ENCODE measurements at places on chromosomes 6 and 20.
A peak's percentile ranks its signal among the peaks of the same experiment; 100 is the strongest.

- no peak for DNase-seq
These were observed 63.0 kb downstream of the PRR18 start for GRCh38 chr6:166245148-166245547.

DNA sequence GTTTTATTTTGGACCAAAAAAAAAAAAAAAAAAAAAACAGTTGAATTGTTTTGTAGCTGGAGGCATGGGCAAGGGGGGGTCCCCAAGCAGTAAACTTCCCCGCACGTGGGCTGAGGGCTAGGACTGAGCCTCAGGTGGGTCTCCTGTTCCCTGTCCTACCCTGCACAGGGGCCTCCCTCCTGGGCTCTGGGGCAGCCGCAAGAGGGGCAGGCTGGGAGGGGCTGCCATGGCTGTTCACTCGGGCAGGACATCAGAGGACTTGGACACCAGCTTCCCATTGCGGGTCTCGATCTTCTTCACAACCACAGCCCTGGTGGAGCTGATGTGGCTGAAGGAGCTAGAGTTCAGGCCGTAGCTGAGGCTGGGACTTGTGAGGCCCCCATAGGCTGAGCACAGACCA lies 21.1 kb downstream of the SGK1 start:
- DNase-seq, result no peak

DNA sequence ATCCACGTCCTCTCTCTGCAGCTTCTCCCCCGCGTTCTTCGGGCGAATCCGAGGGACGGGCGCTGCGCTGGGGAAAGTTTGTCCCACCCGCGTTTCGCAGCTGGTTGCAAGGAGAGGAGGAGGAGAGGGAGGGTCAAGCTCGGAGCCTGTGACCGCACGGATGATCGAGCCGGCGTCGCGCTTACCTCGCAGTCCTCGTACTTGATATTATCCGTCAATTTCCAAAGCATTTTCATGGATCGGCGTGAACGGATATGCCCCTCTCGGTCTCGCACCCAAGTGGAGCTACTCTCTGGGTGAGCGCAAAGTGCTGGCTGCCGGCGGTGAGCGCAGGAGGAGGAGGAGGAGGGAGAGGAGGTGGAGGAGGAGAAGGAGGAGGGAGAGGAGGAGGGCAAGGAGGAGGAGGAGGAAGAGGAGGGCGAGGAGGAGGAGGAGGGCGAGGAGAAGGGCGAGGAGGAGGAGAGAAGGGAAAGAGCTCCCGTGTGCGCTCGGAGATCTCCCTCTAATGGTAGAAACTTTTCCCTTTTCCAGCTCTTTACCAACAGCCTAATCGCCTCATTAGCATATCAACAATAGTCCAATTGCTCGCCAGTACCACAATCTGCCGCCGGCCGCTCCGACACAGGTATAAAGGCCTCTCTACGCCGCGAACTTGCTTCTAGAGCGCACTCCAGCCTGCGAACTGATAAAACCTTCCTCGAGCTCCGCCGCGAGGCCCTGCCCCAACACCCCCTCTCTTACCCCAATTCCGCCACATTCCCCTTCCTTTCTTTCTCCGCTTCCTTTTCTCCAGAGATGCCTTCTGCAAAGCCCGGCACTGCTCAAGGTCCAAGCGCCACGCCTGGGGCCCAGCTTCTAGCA lies at the start of gene TFAP2A:
TSS of gene TFAP2A (minus strand) at position 319 of the 861 bp plus-strand sequence. CDS start at position 236, 83 bp downstream.
- no peak for DNase-seq

- DNase-seq, result no peak
These were observed 25.3 kb downstream of the MAPK13 start for GRCh38 chr6:36155662-36156061.

- peak; percentile 5 for DNase-seq
These were observed 309.3 kb downstream of the PRL start for GRCh38 chr6:21987501-21987957.

GRCh38 chr6:11215773-11216172 lies 16.7 kb downstream of the NEDD9 start:
- DNase-seq, result no peak

GRCh38 chr20:10443936-10444335 lies 8.8 kb downstream of the SLX4IP start:
- DNase-seq, result no peak

DNA sequence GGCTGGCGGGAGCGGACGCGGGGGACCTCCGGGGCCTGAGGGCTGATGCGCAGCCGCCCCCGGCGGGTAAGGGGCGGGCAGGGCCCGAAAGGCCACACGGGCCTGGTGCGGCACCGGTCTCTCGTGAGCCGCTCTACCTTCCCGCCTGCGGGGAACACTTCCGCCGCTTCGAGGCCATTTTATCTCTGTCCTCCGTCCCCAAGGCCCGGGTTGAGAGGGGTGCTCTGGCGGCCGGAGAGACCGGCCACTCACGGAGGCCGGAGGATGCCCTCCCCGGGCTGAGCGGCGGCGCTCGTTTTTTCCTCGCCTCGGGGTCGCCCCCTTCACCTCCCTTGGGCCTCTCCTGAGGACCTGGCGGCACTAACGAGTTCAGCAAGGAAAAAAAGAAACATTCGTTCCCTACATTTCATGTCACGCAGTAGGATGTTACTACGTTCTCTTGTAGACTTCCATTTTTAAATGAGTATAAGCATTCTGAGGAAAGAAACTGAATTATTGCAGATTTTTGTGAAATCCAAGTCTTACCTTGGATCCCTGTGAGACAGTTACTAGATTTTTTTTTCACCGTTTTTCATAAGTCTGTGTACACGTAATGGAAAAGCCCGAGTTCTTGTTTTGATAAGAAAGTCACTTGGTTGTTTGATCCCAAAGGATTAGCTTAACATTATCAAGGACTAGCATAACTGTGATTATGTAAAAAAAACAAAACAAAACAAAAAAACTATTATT lies 575 bp downstream of the WTAP start:
- peak; percentile 31 for DNase-seq

DNA sequence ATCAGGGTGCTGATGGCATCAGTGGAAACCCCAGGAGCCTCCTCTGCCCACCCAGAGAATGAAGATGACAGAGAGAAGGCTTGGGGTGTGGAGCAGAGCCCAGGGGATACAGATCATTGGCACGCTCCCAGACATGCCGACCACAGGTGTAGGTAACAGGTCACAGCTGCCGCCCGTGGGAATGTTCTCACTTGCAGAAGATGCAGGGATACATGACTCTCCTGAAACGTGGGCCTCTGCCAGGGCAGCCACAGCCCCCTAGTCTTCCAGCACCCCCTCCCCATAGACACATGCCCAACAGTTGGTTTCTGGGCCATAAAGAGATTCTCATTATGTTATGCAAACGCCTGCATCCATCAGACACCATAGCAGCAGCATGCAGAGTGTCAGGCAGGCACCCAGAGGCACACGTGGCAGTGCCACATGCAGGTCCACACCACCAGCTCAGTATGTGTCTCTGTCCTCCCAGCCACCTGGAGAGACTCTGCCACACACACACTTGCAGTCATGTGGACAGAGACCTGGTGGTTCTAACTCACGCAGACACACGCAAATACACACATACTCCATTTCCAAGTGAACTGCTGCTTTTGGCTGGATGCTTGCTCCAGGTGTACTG lies 45.5 kb downstream of the LRFN2 start:
- no peak for DNase-seq

GRCh38 chr6:37052027-37052628 lies 46.7 kb downstream of the FGD2 start:
- DNase-seq, result no peak

DNA sequence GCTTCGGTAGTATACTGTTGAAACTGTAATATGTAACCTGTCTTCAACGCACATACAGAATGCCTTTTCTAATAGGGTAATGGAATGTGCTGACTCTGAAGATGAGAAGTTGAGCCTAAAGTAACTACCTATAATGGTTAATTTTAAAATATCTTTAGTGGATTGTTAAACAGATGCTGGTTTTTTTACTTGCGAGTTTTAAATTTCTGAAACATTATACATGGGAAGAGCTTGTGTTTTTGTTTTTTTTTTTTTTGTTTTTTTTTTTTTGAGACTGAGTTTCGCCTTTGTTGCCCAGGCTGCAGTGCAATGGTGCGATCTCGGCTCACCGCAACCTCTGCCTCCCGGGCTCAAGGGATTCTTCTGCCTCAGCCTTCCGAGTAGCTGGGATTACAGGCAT lies 166.9 kb downstream of the JARID2 start:
- DNase-seq, result no peak

DNA sequence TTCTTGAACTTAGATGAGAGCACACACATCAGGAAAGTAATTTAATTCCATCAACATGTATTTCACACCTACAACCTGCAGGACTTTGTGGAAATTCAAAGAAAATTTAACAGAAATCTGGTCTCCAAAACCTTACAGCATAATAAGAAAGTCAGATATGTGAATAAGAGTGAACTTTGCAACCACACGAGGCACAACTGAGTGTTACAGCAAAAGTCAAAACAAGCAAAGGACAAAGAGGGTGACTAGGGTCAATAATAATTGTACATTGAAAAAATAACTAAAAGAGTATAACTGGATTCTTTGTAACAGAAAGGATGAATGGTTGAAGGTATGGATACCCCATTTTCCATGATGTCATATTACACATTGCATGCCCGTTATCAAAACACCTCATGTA lies 113.8 kb downstream of the MTFR2 start:
- DNase-seq, result no peak

DNA sequence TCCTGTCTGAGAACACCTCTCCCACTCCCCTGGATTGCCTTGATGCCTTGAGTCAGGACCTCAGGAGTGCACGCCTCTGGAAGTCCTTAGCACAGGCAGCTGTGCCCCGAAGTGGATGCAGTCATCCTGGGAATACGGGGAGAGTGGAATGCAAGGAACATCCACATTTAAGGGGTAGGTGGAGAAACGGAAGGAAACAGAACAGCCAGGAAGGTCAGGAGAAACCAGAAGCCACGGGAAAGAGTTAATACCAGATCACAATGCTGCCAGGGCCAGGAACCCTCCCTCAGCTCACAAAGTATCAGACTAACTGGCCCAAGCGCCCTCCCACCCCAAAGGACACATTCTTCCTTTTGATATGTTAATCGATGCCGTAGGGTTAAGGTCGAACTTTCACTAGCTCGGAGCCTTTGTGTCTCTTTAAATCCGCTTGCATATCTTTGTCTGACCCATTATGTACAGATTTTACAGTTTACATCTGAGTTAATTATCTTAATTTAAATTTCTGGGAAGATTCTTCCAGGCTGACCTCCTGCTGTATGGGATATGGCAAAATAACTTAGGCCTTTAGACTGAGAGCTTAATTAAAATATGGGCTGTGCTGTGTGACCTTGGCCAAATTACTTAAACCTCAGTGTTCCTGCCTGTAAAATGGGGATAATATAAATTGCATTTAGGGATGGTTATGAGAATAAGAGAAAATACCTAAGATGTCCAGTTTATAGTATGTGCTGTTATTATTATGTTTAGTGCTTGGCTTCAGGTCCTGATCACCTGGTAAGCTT lies 24.0 kb upstream of the CCND3 start:
- no peak for DNase-seq

DNA sequence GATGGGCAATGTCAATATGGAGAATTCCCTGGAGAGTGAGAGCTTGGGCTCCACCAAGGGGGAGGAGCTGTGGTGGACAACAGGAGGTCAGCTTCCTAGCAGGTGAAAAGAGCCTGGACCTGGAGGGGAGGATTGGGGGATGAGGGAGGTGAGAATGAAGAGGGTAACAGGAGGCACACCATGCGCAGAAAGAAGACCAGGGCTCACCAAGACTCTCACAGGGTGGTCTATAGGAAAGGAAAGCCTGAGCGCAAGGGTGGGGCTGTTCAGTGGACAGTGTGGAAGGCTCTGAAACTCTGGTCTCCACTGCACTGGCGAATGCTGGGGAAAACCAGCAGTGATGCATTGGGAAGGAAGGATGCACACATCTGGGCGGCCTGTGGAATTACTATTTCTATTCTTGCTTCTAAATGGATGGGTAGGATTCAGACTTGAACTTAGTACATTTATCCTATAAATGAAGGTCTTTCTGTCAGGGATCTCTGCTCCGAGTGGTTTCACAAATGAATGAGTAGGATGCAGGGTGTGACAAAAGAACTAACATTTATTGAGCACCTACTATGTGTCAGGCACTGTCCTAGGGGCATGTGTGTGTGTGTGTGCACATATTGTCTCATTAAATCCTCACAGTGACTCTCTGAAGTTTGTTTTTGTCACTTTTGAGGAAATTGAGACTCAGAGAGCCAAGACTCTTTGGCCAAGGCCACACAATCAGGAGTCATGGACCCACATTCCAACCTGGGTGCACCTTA lies 152.7 kb downstream of the CD83 start:
- no peak for DNase-seq

GRCh38 chr6:20566109-20566508 lies 31.9 kb downstream of the CDKAL1 start:
- DNase-seq, result no peak

DNA sequence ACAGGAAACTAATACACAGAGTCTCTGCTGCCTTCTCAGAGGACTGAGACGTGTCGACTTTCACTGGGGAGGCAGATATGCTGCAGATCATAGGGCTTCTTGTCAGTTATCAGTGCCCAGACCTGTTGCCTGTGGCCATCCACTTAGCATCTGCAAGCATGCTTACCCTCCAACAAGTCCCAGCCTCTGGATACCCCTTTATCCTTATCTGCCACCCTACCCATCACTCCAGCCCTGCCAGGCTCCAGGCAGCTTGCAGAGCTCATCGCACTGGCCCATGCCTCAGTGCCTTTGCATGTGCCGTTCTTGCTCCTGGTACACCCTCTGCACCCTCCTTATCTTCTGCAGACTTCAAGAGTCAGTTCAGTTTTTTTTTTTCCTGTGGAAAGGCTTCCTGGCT lies 119.2 kb downstream of the TOX2 start:
- DNase-seq, result no peak

DNA sequence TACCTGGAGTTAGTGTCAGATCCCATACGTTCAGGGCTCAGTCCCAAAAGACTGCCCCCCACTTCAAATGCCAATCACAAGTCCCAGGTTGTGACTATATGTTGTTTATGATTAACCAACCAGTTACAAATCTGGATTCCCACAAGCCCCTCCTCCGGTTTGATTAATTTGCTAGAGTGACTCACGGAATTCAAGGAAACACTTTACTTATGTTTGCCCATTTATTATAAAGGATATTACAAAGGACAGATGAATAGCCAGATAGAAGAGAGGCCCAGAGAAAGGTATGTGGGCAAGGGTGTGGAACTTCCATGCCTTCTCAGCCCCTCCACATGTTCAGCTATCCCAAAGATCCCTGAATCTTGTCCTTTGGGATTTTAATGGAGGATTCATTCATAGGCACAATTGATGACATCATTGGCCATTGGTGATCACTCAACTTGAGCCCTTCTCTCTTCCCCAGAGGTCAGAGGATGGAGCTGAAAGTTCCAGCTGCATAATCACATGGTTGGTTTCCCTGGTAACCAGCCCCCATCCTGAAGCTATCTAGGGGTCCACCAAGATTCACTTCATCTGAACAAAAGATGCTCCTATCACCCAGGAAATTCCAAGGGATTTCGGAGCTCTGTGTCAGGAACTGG lies 2.0 kb downstream of the ECT2L start:
- DNase-seq, result no peak

- no peak for DNase-seq
These were observed 13.2 kb downstream of the ELOVL2 start for GRCh38 chr6:11030904-11031303.

GRCh38 chr6:8948733-8949132 lies 513.4 kb upstream of the SLC35B3 start:
- no peak for DNase-seq

Data from CD4-positive, alpha-beta T cell treated with Interleukin-6 at 100 ng/mL for 8 hours (primary cell).